DMS 273 treated with DMSO at 0.1 percent for 48 hours (cell line): ENCODE measurements at places on chromosomes 3 and 15.

DNA sequence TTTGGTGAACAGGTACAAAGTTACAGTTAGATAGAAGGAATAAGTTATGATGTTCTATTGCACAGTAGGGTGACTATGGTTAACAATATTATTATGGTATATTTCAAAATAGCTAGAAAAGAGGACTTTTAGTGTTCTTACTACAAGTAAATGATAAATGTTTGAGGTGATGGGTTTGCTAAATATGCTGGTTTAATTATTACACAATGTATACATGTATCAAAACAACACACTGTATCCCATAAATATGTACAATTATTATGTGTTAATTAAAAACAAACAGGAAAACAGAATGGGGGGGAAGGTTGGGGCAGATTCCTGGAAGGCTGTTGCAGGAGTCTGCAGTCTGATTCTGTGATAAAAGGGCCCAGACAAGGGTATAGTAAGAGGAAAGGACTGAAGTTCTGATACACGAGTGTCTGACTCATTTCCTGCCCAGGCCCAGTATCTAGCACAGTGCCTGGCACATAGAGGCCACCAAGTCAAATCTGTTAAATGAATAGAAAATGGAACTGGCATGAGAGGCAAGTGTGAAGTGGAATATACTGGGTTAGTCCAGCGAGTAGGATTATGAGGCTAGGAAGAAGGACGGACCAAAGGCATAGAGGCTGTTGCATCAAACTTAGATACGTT is 7.2 kb upstream of the ENTPD3 start:
- no peak for DNase-seq

DNA sequence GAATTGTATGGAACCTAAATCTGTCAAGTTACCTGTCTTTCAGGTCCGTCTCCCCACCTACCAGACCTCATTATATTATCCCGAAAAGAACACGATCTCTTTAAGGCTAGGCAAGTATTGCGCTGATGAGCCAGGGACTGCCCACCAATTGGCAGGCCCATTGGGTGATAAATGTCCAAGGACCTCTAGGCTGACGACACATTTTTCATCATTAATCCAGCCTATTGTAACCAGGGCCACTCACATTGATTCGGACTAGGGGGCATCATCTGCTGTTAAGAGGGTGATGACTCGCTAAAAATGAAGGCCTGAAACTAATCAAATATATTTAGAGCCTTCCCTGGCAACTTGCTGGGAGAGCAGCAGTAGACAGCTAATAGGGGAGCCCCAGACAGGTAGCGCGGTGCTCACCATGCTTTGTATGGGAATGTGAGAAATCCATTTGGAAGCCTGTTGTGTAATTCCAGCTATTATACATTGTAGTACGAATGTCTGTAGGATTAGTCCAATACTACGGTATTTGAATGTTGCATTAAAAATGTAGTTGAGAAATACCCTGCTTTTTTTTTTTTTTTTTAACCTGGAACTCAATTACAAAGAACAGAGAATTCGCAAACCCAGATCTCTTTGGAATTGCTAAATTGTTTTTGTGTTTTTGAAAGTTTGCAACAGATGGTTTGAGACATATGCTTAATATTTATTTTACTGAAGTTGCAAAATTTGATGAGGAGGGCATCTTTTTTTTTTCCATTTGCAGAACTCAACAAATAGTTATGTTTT is 156.1 kb downstream of the ROBO2 start:
- DNase-seq, result no peak

DNA sequence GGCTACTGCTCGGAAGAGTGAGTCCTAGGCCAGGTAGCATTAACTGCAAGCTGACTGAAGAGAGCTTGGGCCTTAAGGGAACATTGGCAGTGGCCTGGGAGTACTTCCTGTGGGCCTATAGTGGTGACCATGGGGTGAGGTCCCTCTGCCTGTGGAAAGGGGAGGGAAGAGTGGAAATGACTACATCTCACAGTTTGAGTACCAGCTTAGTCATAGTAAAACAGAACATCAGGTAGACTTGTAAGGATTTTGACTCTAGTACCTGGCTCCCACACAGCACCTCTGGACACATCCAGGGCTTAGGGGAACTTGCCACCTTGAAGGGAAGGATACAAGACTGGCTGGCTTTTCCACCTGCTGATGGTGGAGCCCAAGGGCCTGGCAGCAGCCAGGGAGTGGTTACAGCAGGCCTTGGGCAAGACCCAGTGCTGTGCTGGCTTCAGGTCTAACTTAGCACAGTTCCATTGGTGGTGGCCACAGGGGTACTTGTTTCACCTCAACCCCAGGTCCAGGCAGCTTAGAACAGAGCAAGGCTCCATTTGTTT is 147.8 kb downstream of the SLC9A9 start:
- DNase-seq, result no peak

DNA sequence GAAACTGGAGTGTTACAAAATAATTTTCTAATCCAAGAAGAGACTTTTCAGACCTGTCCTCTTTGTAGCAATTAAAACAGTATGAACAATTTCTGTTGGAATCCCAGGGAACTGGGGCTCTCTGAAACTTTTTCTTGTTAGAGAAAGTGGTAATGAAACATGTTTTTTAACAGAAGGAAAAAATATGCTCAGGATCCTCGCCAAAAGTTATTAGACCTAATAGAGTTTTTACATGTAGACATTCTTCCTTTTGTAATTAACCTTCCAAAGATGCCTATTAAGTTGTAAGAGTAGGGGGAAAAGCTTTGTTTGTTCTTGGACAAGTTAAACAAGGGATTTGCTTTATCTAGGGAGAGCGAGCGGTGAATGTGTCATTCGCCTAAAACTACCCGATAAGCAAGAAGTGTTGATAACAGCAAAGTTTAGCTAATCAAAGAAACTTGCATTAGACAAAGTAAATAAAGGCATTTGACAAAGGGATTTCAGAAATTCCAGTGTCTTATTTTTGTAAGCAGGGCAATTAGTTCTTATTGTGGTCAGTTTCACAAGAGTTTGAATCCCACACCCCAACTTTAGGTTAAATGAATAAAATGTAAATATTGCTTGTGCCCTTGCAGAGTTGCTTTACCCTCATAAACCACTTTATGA is 2.3 kb downstream of the RARB start:
- no peak for DNase-seq

DNA sequence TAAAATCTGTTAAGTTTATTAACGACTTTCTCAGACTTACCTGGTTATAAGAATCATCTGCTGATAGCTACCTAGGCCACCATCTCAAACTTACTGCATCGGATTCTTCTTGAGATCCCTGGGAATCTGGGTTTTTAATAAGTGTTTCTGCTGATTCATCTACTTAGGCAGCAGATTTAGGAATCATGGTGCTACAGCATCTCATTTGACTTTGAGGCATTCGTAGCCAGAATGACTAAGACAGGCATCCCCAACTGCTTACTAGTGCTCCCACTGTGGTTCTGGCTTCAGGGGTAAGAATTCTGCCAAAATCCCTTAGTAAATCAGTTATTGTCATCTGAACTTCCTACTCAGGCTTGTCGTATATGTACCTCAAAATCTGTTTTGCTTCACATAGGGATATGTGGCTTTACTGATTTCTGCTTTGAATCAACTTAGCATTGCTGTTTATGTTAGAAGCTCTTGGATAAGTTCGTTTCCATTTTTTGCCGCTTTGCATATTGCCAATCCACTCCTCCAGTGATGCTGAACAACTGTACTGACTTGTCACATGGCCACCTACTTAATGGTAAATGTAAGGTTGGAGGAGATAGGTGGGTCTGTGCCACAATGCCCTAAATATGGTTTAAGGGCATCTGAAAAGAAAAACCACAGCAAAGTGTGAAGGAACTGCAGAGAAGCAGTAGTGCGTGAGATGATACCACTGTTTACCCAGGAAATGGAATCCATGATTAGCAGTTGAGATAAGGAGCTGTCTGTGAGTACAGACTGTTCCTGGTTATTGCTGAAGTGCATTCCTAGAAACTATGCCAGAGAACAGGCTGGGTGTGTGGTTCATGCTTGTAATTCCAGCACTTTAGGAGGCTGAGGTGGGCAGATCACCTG is 60.3 kb downstream of the MAP6D1 start:
- DNase-seq, result no peak

- no peak for DNase-seq
These were observed 52.7 kb upstream of the ATOSA start for GRCh38 chr15:52731732-52732470.

DNA sequence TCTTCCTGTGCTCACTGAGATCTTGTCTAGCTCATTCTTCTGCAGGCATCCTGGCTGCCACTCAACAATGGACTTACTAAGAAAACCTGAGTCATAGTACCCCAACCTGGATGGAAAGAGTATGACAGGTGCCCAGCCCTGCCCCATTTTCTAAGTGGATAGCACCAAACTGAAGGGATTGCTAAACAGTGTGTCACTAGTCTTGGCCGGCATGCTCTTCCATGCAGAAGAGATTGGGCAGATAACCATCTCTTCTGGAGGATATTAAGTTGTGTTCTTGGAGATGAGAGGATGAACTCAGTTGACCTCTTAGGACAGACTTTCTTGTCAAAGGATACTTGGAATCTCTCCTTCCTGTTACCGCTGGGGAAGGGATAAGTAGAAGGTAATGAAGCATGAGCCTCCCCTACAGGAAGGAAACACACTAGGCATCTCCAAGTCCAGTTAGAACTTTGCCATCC is 797.5 kb downstream of the AGBL1 start:
- no peak for DNase-seq

DNA sequence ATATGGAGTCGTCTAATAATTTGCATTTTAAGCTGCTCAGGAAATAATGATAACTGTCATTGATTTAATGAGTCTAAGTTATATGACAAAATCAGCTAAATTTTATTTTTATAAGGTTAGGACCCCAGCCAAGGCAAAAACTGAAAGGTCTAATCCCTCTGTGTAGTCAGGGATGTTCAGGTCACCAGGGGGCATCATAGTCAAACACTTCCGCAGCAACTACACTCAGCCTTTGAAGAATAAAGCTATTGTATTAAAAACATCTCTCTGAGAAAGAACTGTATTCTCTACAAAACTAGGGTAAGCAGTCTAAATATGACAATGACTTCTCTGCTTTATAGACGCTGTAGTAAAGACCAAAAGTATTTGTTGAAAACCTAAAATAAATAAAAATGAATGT is 15.0 kb downstream of the INTS14 start:
- DNase-seq, result no peak

GRCh38 chr3:8301977-8302735 is 199.5 kb upstream of the LMCD1 start:
- no peak for DNase-seq

- DNase-seq, result no peak
These were observed 135.2 kb downstream of the ECT2 start for GRCh38 chr3:172885704-172886103.

DNA sequence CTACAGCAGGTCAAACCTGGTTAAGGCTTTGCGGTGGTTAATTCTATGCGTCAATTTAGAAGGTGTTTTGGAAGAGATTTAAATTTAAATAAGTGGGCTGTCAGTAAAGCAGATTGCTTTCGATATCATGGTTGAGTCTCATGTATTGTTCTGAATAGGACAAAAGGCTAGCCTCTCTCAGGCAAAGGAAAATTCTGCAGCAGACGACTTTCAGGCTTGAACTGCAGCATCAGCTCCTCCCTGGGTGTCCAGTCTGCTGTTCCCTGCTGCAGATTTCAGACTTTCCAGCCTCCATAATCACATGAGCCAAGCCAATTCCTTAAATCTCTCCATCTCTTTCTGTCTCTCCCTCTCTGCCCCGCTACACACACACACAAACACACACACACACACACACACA is 143.2 kb downstream of the TUSC7 start:
- DNase-seq, result no peak

GRCh38 chr3:167882057-167882667 is 146.6 kb downstream of the SERPINI1 start:
- DNase-seq, result peak; percentile 66

DNA sequence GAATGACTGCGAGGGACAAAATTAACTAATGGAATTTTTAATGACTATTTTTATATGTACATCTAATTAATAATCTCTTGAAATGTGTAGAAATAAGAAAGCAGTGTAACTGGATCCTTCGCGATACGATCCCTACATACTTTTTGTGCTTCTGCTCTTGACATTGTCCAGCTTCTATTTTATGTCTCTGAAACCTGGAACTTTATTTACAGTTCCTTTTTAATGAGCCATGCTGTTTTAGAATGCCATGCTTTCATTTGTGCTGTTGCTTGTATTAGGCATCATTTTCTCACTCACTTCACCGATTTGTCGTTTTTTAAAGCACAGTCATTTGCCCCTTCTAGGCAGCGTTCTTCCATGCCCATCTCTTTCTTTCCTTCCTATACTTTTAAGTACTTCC is 301.3 kb downstream of the EDEM1 start:
- no peak for DNase-seq

GRCh38 chr3:73442152-73442551 is 182.6 kb downstream of the PDZRN3 start:
- no peak for DNase-seq

GRCh38 chr3:142120707-142121106 is 28.6 kb downstream of the TFDP2 start:
- peak; percentile 38 for DNase-seq

DNA sequence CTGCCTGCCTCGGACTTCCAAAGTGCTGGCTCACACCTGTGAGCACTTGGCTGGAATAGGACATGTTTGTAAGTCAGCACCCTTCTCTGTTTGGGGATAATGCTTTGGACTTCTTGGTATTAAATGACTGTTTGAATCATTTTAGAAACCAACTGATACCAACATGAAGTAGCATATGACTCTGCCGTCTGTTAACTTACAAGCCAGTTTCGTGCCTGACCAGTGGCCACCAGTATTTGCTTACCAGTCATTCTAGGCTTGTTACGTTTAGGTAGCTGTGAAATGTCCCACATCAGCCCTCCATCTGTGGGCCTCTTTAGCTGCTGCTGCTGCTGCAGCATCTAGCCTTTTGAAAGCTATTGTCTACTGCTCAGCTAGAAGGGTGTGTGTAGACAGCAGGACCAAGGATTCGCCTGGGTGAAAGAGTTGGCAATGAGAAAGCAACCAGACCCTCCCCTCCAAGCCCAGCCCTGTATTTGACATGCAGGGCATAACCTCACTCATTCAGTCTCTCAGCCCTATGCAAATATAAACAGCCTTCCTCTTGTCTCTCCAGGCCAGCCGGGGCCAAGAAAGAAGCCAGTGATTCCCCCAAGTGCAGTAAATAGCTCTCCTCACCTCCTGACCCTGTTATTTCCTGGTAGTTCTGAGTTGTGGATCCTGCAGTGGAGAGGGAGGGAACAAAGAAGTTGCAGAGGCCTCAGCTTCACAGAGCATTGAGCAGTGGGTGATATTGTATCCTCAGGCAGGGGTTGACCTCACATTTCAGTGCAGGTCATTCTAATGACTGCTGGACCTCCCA is 51.0 kb downstream of the NKIRAS1 start:
- no peak for DNase-seq

GRCh38 chr15:101280007-101280406 is 2.7 kb upstream of the SELENOS start:
- no peak for DNase-seq

DNA sequence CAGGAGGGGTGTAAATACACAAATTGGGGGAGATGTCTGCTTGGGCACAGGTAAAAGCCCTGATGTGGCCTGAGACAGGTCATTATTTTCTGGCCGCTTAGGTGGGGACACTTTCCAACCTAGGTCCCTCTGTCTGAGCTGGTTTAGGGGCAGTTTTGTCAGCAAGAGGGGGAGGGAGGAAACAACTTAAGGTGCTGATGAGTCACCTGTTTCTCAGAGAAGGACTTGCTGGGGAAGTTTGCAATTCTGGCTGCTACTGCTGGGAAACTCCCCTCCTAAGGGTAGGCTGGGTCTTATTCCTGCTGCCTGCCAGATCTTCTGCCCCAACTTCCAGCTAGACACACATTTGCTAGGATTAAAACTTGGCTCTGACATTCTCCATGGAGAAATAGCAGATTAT is 4.8 kb upstream of the RHOV start:
- DNase-seq, result no peak

- no peak for DNase-seq
These were observed 2.1 kb downstream of the SEC61A1 start for GRCh38 chr3:128054367-128054766.
